ENCODE measurements at places on chromosomes 5 and 9. TPM values are rescaled to one million over a fixed set of nuclear protein-coding genes. Genes with fewer than 3 reads are reported as not detected.
A peak's percentile ranks its signal among the peaks of the same experiment; 100 is the strongest.

DNA sequence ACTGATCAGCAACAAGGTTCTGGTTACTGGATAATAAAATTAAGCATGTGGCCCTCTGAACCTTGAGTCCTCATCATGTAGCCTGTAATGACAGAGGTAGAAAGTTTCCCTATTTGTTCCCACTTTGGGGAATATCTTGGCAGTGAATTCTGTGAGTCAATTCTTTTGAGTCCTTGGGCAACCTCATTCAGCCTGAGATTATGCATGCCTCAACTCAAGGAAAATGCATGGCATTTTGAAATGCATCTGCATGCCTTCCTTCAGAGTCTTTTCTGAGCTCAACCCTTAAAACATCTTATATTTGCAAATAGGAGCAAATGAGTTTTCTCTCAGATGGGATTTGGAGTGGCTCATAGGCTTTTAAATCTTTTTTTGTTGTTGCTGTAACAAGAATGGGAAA is 218.1 kb upstream of the CD180 start:
- H3K27me3 ChIP-seq: no peaks in the 10 kb centered on the region
- no peak for DNase-seq
- H3K27ac ChIP-seq: no peak overlapping the region
- H3K4me1 ChIP-seq: no peaks in the 10 kb centered on the region

GRCh38 chr5:143695244-143695864 is 116.6 kb upstream of the HMHB1 start:
- no peak overlapping the region for H3K27ac ChIP-seq
- H3K27me3 ChIP-seq: no peaks in the 10 kb centered on the region
- H3K4me1 ChIP-seq: peaks cover 18% of the 10 kb centered on the region
- no peak for DNase-seq

- peaks cover 5% of the 10 kb centered on the region for H3K36me3 ChIP-seq
- peak overlapping the region; percentile 9 for H3K27ac ChIP-seq
- peaks cover 13% of the 10 kb centered on the region for H3K4me1 ChIP-seq
- DNase-seq: no peak
Measured at GRCh38 chr9:34272101-34272541, 56.9 kb downstream of the KIF24 start.

BTNL9 gene
- total RNA-seq: not detected

DNA sequence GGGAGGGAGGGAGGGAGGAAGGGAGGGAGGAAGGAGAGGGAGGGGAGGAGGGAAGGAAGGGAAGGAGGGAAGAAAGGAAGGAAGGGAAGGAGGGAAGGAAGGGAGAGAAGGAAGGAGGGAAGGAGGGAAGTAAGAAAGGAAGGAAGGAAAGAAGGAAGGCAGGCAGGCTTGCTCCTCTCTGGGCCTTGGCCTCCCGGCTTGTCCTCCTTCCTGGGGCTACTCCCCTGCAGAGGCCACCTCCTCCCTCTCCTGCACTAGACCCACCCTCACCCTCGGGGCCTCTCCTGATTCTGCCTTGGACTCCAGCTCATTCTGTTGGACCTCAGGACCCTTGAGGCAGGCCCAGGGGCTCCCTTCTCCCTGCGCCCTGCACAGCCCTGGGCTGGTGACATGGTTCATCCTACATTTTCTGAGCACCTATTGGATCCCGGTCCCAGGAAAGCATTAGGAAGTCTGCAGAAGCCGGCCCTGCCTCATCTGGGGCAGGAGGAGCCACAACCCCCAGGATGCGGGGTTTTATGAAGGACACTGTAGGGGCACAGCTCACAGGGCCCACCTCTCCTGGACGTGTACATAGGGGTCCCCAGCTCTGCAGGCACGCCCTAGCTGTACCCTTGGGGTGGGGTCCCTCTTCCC is 23.0 kb downstream of the LHX3 start:
- no peak overlapping the region for H3K4me3 ChIP-seq
- H3K36me3 ChIP-seq: no peaks in the 10 kb centered on the region
- H3K4me1 ChIP-seq: peaks cover 14% of the 10 kb centered on the region
- peaks cover 24% of the 10 kb centered on the region for H3K27me3 ChIP-seq
- no peak overlapping the region for H3K27ac ChIP-seq

- no peak for DNase-seq
- no peaks in the 10 kb centered on the region for H3K27me3 ChIP-seq
- H3K4me3 ChIP-seq: no peak overlapping the region
- H3K4me1 ChIP-seq: peaks cover 2% of the 10 kb centered on the region
Measured at GRCh38 chr5:110264661-110265060, 461.8 kb downstream of the TMEM232 start.

DNA sequence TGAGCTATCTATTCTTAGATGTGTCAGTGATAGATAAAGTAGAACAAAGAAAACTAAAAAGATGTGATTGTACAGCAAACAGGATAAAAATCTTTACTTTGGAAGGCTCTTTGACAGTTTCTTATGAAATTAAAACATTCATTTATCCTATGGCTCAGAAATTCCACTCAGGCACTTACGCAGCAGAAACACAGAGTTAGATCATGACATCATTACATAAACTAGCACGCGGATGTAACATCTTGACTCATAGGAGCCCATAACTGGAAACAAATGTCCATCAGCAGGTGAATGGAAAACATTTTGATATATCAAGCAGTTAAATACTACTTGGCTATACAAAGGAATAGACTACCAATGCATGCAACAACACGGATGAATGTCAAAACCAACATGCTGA is 45.3 kb downstream of the ICE1 start:
- no peaks in the 10 kb centered on the region for H3K4me1 ChIP-seq
- no peak overlapping the region for H3K27ac ChIP-seq
- peaks cover 19% of the 10 kb centered on the region for H3K36me3 ChIP-seq
- no peak overlapping the region for H3K4me3 ChIP-seq
- H3K27me3 ChIP-seq: no peaks in the 10 kb centered on the region
- DNase-seq: no peak

- no peak overlapping the region for H3K27ac ChIP-seq
- H3K4me3 ChIP-seq: no peak overlapping the region
- H3K27me3 ChIP-seq: no peaks in the 10 kb centered on the region
Measured at GRCh38 chr5:38783011-38783561, 62.7 kb upstream of the OSMR start.

- H3K27ac ChIP-seq: no peak overlapping the region
- H3K4me3 ChIP-seq: no peak overlapping the region
- H3K4me1 ChIP-seq: peaks cover 10% of the 10 kb centered on the region
- DNase-seq: no peak
Measured at GRCh38 chr5:142549834-142550233, 136.1 kb downstream of the FGF1 start.

PAIP2 gene
- 97.4 TPM for total RNA-seq

GRCh38 chr5:72065751-72066255 is 41.5 kb upstream of the MAP1B start:
- H3K27me3 ChIP-seq: no peaks in the 10 kb centered on the region
- DNase-seq: peak; percentile 17
- H3K27ac ChIP-seq: peak overlapping the region; percentile 47
- peaks cover 12% of the 10 kb centered on the region for H3K4me1 ChIP-seq
- no peaks in the 10 kb centered on the region for H3K36me3 ChIP-seq

DNA sequence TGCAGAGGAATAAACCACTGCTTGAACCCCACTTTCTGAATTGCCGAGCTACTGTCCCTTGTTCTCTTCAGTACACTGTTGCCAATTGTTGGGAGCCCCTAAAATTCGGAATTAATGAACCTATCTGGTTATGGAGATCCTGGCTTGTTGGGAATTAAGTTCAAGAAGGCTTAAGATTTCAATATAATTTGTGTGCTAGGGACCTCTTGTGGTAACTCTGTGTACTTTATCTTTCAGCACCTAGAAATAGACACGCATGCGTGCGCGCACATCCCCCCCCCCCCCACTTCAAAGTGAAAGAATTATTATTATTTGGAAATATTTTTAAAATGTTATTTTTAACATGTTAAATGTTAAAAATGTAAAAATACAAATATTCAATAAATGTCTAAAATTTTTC is 53.3 kb upstream of the FAM169A start:
- H3K27ac ChIP-seq: no peak overlapping the region
- no peaks in the 10 kb centered on the region for H3K27me3 ChIP-seq
- DNase-seq: no peak
- no peak overlapping the region for H3K4me3 ChIP-seq

NDUFS6 gene
- 33.0 TPM for total RNA-seq

RASEF gene
- 14.1 TPM for total RNA-seq

GRCh38 chr5:167290478-167290877 is 1001.0 kb upstream of the WWC1 start:
- H3K4me3 ChIP-seq: no peak overlapping the region
- no peaks in the 10 kb centered on the region for H3K27me3 ChIP-seq
- H3K36me3 ChIP-seq: no peaks in the 10 kb centered on the region
- H3K27ac ChIP-seq: no peak overlapping the region
- DNase-seq: no peak

DNA sequence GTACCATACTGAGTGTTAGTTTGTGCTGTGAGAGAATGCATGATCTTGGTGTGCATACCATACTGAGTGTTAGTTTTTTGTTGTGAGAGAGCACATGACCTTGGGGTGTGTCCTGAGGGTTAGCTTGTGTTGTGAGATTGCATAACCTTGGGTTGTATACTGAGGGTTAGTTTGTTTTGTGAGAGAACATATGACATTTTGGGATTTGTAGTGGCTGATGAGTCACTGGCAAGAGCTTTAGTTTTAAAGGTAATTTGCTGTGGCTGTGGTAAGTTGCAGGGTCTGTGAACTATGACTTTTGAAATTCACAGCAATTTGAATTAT is 1068.3 kb upstream of the EDIL3 start:
- H3K36me3 ChIP-seq: no peaks in the 10 kb centered on the region
- no peak for DNase-seq
- H3K4me1 ChIP-seq: no peaks in the 10 kb centered on the region
- H3K27me3 ChIP-seq: no peaks in the 10 kb centered on the region

GRCh38 chr9:108163321-108164005 is 673.9 kb upstream of the KLF4 start:
- no peak overlapping the region for H3K27ac ChIP-seq
- no peak for DNase-seq
- H3K4me1 ChIP-seq: peaks cover 28% of the 10 kb centered on the region

- DNase-seq: no peak
- H3K27ac ChIP-seq: no peak overlapping the region
- no peaks in the 10 kb centered on the region for H3K4me1 ChIP-seq
- H3K4me3 ChIP-seq: no peak overlapping the region
- peaks cover 30% of the 10 kb centered on the region for H3K36me3 ChIP-seq
- H3K27me3 ChIP-seq: no peaks in the 10 kb centered on the region
Measured at GRCh38 chr5:43674536-43674935, 71.6 kb downstream of the NNT start.

- peaks cover 1% of the 10 kb centered on the region for H3K4me1 ChIP-seq
- H3K27me3 ChIP-seq: peaks cover 3% of the 10 kb centered on the region
- no peak overlapping the region for H3K27ac ChIP-seq
- no peak overlapping the region for H3K4me3 ChIP-seq
Measured at GRCh38 chr9:115202181-115202580, 84.2 kb upstream of the TNC start.

DNA sequence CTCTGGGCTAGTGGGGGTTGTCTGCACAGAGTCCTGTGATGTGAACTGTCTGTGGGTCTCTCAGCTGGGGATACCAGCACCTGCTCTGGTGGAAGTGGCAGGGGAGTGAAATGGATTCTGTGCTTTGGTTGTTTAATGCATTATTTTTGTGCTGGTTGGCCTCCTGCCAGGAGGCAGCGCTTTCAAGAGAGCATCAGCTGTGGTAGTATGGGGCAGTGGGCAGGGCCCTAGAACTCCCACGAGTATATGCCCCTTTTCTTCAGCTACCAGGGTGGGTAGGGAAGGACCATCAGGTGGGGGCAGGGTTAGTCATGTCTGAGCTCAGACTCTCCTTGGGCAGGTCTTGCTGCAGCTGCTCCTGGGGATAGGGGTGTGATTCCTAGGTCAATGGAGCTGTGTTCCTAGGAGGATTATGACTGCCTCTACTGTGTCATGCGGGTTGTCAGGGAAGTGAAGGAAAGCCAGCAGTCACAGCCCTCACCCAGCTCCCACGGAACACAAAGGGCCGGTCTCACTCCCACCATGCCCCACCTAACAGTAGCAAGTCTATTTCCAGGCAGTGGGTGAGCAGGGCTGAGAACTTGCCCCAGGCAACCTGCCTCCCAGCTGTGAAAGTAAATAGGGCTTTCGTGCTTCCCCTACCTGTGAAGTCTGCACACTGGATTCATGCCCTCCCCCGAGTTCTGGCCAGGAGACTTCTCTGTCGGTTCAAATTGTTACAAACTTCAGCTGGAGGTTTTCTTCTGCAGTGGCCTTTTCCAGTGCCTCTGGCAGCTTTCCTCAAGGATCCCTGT is 25.7 kb upstream of the FAM81B start:
- H3K4me3 ChIP-seq: no peak overlapping the region
- H3K27ac ChIP-seq: no peak overlapping the region
- DNase-seq: no peak
- H3K36me3 ChIP-seq: no peaks in the 10 kb centered on the region

DNA sequence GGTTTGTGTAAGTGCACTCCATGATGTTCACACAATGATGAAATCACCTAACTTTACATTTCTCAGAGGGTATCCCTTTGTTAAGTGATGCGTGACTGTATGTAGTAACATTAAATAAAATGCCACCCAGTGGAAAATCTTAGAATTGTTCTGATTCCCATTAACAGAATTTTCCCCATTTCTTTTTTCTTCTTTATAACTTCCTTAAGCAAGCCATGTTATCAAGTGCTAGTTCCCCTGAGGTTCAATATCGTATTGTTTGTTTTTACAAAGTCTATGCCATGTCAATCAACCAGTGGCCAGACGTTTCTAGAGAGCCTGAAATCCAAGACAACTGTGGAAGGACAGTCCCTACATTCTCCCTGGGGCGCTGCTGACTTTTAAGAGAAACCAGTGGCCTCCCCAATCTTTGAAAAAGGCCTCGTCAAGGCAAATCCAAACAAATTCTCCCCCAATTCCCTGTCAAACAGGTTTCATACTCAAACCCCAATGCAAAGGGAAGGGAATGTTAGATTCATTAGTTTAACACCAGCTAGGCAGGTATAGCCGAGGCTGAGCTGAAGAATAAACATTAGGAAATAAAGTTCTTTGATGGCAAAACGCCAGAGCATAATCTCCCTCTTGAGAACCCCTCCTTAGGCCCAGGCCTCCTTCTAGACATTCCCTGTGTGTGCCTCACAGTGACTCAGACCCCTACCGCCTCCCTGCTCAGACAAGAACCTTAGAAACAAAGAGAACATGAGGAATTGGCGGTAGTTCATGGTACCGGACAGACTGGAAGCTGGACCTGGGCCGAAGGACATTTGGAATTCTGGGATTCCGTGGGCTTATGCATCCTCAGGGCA is 198.7 kb downstream of the GNA14 start:
- peaks cover 6% of the 10 kb centered on the region for H3K4me1 ChIP-seq
- H3K4me3 ChIP-seq: no peak overlapping the region
- H3K27me3 ChIP-seq: peaks cover 10% of the 10 kb centered on the region
- no peak overlapping the region for H3K27ac ChIP-seq
